ENCODE measurements at places on chromosomes 5 and 9.

GRCh38 chr5:53326424-53327153, 153.8 kb upstream of the FST start:
- DNase-seq: no peak

- peak; percentile 90 for DNase-seq
Measured at GRCh38 chr9:33161011-33161588, 6.0 kb downstream of the B4GALT1 start.

DNA sequence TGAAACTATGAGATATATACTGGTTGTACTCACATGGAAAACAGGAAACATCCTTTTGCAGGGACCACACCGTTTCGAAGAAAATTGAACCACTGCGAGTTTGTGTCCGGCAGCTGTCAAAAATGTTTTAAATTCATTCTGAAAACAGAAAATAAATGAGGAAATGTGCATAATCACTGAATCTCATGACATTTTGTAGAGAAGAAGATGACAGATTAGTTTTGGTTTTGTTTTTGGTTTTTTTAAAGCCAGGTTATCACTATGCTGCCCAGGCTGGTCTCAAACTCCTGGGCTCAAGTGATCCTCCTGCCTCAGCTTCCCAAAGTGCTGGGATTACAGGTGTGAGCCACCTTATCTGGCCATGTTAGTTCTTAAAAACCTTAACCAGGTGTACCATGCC, 3.5 kb downstream of the TXNDC8 start:
- no peak for DNase-seq

- DNase-seq: peak; percentile 18
Measured at GRCh38 chr5:139985733-139986132, 57.4 kb downstream of the NRG2 start.

DNA sequence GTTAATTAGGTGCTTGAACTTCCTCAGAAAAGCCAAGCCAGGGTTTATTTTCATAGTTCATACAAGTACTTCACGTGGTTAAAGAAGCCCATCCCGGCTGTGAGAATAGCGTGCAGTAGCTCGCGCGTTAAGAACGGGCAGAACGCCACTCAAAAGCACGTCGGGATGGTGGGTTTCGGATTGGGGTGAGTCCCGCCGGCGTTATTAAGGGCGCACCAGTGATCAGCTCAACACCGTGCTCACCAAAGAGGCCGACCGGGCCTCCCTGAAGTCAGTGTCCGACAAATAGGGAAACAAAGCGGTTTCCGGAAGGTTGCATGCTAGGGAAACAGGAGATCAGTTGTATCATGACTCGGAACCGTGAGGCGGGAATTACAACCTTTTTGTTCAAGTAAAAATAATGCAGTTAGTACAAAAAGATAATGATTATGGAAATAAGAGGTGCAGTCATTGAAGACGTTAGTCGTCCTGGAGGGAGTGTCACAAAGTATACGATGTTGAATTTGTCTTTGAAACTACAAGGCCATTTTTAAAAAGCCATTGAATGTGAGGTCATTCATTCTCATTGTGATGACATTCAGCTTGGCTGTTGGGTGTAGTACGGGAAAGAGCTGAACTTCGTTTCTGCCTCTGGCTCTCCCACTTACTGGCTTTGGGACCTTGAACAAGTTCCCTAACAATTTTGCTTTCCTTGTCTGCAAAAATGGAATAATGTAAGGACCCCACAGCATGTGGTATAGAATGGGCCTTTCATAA, 992 bp downstream of the SETD9 start:
- DNase-seq: peak; percentile 15

GRCh38 chr5:758698-759053, 25.9 kb downstream of the ZDHHC11B start:
- no peak for DNase-seq

DNA sequence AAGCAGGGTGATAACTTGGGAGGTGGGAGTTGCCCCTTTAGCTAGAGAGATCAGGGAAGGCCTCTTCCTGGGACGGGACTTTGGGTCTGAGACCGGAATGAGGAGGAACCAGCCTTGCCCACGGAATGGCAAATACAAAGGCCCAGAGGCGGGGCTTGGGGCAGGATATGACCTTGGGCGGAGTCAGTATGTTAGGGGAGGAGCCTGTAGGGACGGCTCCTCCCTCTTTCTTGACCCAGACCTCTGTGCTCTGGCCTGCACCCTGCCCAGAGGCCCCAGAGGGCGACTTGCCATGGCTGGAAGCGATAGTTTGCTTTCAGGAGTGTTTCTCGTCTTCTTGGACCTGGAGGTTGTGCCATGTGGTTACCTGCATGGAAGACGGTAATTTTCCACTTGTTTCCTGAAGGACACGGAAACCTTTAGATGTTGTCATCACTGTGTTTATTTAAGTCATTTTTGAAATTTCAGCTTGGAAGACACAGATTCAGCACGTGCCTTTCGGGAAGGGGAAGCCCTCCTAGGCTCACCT, 85.6 kb downstream of the DAB2IP start:
- peak; percentile 75 for DNase-seq

DNA sequence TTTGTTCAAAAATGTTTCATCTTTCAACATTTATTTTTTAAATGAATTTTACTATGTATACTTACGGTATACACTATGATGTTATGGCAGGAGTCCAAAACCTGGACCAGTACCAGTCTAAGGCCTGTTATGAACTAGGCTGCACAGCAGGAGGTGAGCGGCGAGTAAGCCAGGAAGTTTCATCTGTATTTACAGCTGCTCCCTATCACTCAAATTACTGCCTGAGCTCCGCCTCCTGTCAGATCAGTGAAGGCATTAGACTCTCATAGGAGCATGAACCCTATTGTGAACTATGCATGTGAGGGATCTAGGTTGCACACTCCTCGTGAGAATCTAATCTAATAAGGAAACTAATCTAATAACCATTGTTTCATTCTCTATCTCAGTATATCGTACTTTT, 715.5 kb upstream of the PTPRD start:
- no peak for DNase-seq

DNA sequence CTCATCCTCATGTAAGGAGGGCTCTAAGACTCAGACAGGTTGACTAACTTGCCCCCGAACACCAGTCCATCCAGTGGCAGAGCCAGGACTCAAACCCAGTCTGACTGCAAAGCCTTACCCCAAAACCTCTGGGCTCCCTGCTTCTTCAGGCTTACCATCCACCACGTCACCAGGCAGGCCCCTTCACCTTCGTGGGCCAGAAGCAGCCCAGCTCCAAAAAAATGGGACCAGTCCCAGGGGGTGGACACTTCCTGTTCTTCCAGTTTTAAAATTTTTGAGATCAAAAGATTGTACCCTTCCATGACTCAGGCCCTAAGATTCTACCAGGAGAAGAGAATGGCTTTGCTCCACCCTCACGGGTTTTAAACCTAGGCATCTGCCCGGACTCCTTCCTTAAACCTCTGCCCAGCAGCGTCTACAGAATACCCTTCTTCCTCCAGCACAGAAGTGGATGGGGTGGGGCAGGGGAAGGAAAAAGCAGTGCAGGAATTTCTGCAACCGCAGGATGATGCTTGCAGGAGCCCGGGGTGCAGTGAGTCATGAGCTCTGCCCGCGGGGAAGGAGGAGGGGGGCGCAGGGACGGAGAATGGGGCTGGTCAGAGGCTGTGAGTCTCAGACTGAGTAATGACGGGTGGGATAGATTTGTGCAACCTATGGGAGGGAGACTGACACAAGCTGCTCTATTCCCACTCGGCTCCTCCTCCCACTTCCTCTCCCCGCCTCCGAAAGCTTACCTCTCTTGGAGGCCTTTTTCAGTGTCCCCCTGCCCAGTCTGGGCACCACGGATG, 50.4 kb upstream of the STXBP1 start:
- DNase-seq: peak; percentile 95

GRCh38 chr5:111934511-111934910, 177.5 kb upstream of the NREP start:
- no peak for DNase-seq

- peak; percentile 86 for DNase-seq
Measured at GRCh38 chr9:128786681-128787601, at the start of gene TBC1D13. Gene TBC1D13, plus strand, starts transcription at chr9:128787253. Its CDS starts 101 bp downstream, at chr9:128787354.

GRCh38 chr5:68544648-68545552, 329.3 kb downstream of the PIK3R1 start:
- DNase-seq: peak; percentile 37

DNA sequence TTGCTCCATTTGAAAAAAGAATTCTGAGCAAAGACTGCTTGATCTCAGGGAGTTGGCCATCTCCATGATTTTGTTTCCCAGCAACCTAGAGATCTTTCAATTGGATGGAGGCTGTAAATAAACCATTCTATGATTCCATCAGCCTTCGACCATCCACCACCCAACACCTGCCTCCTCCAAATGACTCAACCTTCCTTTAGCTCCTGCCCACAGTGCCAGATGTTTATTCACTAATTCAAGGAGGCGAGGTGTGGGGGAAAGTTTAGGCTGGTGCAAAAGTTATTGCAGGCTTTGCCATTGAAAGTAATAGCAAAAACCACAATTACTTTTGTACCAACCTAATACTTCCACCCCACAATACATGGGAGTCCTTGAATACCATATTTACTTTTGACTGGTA, 327.5 kb downstream of the CAAP1 start:
- no peak for DNase-seq

DNA sequence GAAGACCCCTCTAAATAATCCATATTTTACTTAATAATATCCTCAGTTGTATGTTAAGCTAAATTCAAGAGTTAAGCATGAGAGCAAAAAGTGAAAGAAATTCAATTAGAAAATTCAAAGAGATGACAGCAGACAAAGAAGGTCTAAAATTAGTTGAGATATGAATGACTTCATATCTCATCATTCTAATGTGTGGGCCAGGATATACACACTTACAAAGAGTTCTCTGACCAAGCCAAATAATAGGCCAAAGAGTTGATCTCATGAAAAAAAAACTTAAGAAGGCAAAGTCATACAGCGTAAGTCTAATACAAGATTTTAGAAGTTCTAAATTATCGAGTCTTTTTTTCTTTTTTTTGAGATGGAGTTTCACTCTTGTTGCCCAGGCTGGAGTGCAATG, 87.7 kb upstream of the PLPP1 start:
- no peak for DNase-seq

GRCh38 chr5:135318037-135318436, 81.0 kb downstream of the MACROH2A1 start:
- no peak for DNase-seq

- DNase-seq: no peak
Measured at GRCh38 chr9:95129476-95130291, 187.8 kb downstream of the FANCC start.

GRCh38 chr9:113520109-113520642, 56.6 kb downstream of the RGS3 start:
- DNase-seq: peak; percentile 29

GRCh38 chr9:108844856-108845255, 10.9 kb downstream of the ACTL7B start:
- DNase-seq: no peak

DNA sequence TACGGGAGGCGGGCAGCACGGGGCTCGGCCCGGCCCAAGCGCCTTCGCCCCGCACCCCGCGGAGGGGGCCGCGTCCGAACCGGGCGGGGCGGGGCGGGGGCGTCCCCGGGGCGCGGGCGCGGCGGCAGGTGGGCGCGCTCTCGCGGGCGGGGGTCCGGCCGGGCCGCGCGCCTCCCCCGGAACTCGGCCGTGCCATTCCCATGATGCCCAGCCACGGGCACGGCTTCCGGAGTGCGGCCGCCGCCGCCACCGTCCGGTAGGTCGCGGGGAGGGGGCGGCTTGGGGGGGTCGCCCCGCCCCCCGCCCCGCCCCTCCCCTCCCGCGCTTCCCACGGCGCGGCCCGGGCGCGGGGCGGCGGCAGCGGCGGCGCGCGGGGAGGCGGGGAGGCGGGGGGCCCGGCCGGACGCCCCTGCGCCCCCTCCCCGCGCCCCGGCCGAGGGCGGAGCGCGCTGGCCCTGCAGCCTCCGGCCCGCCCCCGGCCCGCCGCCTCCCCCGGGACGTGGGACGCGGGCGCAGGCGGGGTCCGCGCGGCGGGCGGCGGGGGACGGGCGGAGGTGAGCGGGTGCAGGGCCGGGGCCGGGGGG, at the start of gene PPP1R26:
Gene PPP1R26 (plus strand): TSS at position 314 of the 584 bp plus-strand sequence. CDS start 4,729 bp downstream, outside the sequence.
- peak; percentile 44 for DNase-seq

All from LoVo (cell line).